Activated T-cell treated with anti-CD3 and anti-CD28 coated beads, Interleukin-2, amount 50 U/mL, for 48 hours (primary cell): ENCODE measurements at places on chromosomes 4 and X.

- no peak for DNase-seq
Observed at GRCh38 chr4:2742823-2743517, 13.2 kb downstream of the TNIP2 start.

DNA sequence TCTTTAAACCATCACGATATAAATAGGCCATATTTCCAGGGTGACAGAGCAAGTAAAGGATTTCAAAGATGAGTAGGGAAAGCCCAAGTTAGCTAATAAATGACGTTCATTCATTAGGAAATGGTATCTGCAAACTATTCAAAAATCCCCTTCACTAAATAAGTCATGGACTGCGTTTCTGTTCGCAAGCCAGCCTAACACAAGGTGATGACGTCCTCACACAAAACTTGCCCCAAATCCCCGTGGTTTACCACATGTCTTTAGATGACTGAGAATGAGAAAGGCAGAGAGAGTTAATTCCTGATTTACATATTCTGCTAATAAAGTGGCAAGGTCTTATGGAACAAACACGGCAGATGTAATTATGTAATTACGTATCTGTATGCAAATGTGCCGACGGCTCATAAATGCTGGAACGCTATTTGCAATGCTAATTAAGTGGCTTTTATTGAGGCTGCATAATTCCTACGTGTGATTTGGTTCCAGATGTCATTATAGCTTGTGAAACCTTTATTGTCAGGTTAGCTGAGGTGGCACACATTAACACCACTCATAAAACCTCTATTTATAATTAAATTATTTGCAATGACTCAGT lies 437.7 kb upstream of the FRG1 start:
- no peak for DNase-seq

DNA sequence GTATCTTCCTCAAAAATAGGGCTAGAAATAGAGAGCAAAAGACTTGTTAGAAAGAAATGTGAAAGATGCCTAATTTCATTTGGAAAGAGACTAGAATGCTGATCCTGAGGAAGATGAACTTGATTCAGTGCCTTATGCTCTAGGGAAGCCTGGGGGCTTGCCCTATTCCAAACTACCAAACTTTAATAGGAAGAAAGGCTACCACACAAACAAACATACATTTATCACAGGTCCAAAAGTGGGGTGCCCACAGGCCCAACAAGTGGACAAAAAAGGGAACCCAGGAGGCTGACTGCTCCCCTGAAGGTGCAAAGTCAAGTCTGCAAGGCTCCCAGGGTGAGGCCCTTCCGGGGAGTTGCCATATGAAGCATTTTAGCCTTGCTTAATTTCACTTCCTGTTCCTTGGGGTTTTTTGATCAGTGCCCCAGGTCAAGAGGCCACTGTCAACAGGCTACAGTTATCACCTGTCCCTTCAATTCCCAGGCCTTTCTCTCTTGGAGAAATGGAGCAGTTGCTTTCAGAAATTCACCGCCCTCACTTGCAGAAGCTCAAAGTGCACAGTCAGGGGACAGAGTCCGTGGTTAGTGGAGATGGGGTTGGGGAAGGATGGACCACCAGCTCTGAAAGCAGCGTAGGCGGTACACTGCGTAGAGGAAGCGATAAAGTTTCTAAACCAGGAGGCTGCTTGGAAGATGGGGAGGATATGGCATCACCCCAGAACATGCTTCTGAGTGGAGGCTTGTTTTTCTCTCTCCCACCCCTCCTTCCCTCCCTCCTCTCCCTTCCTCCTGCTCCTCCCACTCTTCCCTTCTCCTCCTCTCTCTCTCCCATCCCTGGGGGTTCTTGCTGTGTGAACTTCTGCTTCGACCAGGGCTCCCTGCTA lies 36.4 kb downstream of the TMEM154 start:
- peak; percentile 32 for DNase-seq

DNA sequence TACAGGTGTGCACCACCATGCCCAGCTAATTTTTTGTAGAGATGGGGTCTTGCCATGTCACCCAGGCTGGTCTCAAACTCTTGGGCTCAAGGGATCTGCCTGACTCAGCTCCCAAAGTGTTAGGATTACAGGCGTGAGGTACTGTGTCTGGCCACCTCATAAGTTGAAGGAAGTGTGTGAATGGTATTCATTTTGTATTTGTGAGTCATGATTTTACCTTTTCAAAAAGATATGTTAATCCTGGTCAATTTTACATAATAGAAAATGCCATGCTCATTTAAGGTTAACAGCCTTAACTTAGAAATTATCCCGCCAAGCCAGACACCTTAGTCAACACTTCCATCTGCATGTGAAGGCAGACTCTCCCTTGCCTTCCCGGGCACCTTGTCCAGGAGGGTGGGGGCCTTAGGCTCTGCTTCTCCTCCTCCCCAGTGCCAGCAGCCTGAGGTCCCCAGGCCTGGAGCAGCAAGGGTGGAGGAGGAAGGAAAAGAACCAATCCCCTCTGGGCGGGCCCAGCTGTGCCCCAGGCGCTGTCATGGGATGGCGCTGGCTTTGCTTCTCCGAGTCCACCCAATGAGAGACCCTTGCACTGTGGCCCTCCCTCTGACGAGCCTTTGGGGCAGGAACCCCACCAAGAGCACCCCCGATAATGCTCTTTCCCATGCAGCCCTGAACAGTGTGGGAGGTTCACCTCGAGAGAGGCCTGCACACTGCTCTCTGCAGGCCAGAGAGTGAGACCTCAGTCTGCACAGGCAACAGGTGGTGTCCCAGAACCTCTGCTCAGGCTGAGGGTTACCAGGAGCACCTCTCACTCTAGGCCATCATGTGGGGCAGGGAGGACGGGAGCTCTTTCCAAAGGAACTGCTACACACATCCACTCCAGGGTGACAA lies 37.3 kb downstream of the RNF212 start:
- no peak for DNase-seq

- DNase-seq = no peak
Observed at GRCh38 chr4:121791481-121791880, 9.6 kb upstream of the EXOSC9 start.
